Germinal center (tissue), 1 donor: ENCODE measurements at places on chromosomes 16 and 17.

- DNase-seq, result no peak
Measured at GRCh38 chr17:50640686-50641351, 6.1 kb downstream of the ABCC3 start.

GRCh38 chr17:17774009-17774881 is 62.5 kb downstream of the SREBF1 start:
- no peak for DNase-seq

GRCh38 chr16:26334218-26335111 is 642.7 kb downstream of the HS3ST4 start:
- no peak for DNase-seq

- DNase-seq, result no peak
Measured at GRCh38 chr16:73210686-73211085, 162.8 kb upstream of the ZFHX3 start.

DNA sequence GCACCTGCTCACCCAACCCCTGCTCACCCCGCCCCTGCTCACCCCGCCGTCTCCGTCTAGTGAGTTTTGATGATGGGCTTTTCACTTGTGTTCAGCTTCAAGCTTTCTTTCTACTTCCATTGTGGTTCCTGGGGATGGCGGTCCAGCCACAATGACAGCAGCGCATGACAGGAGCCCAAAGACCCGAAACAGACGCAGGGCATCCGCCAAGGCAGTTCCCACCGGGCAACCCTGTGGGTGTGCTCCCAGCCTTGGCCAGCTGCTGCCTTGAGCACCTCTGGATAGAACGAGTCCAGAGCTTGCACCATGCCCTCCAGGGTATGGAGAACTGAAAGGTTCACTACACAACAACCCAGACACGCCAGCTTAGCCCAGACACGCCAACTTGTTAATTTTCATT is 92.9 kb upstream of the CHMP6 start:
- DNase-seq, result no peak

DNA sequence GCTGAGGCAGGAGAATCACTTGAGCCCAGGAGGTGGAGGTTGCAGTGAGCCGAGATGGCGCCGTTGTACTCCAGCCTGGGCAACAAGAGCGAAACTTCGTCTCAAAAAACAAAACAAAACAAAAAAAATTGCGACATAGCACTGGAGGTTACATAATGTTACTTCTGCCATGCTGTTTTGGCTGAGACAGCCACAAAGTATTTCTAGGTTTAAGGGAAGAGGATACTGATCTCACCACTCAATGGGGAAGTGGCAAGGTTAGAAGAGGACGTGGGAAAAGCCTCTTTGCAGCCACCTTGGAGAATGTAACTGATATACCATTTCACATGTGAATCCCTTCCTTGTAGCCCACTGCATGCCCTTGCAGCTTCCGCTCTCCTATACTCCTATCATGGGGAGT is 131.2 kb upstream of the NLRP1 start:
- no peak for DNase-seq

DNA sequence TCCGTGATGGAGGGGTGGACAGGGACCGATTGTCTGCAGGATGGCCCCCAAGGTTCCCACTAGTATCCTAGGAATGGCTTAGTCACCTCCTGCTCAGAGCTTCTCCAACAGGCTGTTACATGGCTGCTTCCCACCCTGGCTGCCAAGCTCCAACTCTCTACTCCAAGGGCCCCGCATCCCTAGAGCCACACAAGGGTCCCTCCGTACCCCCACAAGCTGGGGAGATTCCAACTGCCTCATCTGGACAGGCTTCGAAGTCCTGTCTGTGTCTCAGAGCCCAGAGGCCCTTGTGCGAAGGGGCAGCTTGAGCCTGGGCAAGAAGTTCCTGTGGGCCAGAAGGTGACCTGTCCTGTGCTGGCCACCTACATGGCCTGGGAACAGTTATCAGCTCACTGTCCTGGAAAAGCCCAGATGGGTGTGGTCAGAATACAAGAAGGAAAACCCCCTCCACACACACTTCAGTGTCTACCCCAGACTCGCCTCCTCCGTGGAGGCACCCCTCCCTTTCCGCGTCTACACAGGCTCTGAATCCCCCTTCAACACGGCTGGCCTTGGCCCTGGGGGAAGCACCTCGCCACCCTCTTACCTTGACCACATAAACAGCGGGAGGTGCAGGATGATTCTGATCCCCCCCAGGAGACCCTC is 586 bp downstream of the MEAK7 start:
- no peak for DNase-seq

GRCh38 chr17:1143573-1143972 is 36.2 kb downstream of the ABR start:
- no peak for DNase-seq

GRCh38 chr16:53058441-53058840 is 3.6 kb downstream of the CHD9 start:
- no peak for DNase-seq

DNA sequence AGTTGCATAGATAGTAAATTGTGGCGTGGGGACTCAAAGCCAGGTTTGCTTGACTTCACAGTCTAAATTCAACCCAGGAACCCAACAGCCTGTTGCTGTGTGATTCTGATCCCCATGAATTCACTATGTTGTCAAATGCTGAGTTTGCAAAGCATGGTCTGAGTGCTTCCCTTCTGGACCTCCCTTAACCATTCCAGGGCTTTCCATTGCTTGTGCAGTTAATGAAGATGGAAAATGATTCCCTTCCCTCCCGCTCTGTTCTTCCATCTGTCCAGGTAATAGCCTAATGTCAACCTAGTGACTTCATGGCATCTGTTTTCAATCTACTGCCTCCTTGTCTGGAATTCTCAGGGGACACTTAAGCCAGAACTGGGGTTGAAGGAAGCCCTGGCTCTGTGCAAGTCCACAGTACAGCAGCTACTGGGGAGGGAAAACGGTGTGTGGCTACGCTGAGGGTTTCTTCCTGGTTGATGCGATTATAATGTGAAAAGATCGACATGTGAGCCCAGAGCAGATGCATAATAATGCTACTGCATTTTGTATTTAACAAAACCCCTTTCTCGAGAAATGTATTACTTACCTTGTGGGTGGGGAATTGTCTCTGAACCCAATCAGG is 206.7 kb downstream of the CDH13 start:
- no peak for DNase-seq

DNA sequence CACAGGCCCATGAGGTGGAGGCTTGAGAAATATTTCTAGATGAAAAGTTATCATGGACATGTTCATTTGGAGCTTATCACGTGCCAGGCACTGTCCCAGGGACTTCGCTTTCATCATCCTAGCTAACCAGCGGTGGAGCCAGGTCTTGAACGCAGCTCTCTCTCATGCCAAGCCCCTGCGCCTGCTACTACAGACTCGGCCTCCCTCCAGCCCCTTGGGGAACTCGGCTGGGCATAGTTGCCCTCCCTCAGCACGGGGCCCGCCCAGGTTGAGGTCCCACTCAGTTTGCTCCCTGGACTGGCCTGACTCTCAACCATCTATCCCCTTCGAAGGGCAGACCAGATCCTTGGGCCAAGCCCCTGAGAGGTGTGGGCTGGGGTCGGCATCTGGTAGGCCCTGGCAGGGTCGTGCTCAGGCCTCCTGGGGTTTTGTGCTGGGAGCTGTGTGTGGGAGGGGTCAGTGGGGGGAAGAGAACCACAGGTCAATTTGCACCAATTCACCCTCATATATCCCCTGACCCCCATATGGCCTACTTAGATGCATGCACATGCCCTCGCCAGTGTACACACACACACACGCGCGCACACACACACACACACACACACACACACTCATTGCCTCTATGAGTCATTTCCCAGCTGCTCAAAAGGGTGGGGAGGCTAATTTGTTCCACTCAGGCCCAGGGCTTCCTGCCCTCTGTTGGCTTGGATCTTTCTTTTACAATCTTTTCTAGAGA is 12.1 kb upstream of the SCN4A start:
- DNase-seq, result no peak

GRCh38 chr16:72974142-72974769 is 73.7 kb downstream of the ZFHX3 start:
- no peak for DNase-seq

DNA sequence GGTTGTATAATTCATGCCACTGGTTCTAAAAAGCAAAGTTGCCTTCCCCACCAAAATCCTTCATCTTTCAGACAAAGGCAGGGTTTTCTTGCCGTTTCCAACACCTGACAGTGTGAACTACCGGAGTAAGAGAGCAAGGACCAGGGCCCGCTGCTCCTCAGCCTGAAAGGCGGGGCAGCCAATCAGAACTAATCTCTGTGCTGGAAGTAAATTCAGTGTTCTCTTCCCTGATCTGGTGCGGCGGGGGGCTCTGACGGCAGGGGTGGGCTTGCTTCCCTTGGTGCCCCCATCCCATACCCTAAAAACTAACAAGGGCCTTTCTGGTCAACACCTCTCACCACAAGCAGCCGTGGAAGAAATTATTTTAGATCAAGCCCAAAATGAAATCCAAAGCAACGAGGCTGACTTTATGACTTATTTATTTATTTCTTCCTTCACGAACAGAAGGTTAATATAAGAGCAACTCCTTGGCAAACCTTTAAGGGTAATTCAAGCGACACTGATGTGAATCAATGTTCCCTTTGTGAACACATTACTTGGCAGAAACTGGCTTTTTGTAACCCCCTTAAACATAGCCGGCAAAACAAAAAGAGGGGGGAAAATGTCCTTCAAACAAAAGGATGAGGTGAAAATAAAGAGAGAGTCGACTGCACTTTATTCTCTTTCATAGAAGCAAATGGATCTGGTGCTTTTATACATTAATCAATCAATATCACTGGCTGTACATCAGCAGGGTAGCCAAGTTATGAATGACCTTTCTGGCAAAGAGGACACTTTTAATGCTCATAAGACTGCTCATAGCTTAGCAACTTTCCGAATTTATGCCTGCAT is 189.9 kb downstream of the ZFHX3 start:
- no peak for DNase-seq

DNA sequence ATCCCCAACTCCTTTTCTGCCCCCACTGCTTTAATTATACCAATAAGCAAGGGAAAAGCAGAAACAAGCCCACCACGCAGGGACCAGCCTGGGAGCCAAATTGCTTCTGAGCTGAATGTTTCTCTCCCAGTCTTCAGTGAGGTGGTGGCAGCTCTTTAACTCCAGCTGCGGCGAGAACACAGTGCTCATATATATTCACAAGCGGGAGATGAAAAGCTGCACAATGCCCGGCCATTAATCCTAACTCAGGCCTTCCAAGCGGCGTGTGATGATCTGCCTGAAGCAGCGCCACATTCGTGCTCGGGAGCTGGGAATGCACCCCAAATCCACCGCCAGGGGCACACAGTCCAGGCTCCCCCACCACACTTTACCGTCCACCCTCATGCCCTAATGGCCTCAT is 203.7 kb upstream of the SDK2 start:
- no peak for DNase-seq

DNA sequence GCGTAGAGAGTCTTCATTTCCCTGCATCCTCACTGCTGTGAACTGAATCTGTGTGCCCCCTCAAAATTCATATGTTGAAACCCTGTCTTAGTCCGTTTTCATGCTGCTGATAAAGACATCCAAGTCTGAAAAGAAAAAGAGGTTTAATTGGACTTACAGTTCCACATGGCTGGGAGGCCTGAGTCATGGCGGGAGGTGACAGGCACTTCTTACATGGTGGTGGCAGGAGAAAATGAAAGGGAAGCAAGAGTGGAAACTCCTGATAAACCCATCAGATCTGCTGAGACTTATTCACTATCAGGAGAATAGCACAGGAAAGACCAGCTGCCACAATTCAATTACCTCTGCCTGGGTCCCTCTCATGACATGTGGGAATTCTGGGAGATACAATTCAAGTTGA is 3.1 kb upstream of the CCDC42 start:
- DNase-seq, result no peak

DNA sequence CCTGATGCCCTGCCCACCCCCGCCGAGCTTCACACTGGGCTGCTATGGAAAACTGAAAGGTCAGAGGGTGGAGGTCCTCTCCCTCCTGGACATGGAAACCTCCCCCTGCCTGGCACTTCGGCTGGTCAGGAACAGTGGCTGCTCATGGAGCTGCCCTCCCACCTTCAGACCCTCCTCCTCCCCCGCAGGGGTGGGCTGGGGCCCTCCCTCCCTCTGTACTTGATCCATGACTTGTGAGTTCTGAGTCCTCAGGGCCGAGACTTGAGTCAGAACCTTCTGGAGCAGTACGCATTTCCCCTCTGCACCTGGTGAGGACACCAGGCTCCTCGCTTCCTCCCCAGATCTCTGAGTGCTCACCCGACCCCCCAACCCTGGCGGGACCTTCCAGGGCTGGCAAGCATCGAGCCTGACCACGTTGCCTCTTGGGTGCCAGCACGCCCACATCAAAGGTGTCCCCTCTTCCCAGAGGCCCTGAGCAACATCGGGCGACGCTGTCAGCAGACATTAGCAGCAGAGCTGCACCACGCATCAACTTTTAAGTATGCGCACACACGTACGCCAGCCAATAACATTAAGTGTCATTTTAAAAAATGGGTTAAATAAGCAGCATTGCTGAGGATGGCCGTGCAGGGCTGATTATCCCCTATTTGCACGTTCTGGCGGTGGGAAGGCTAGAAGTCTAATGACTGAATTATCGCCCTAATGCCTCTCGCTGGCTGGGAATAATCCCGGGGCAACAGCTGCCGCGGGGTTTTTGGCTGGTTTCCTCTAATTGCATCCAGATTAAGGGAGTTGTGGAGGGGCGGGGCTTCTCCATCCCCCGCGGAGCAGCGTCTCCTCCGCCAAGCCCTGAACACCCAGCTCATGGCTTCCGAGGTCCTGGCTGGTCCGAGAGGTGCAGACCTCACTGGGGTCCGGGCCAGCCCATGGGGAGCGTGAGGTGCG is 98.0 kb downstream of the TBC1D16 start:
- no peak for DNase-seq

- DNase-seq, result no peak
Measured at GRCh38 chr16:364595-365491, 5.5 kb downstream of the MRPL28 start.

DNA sequence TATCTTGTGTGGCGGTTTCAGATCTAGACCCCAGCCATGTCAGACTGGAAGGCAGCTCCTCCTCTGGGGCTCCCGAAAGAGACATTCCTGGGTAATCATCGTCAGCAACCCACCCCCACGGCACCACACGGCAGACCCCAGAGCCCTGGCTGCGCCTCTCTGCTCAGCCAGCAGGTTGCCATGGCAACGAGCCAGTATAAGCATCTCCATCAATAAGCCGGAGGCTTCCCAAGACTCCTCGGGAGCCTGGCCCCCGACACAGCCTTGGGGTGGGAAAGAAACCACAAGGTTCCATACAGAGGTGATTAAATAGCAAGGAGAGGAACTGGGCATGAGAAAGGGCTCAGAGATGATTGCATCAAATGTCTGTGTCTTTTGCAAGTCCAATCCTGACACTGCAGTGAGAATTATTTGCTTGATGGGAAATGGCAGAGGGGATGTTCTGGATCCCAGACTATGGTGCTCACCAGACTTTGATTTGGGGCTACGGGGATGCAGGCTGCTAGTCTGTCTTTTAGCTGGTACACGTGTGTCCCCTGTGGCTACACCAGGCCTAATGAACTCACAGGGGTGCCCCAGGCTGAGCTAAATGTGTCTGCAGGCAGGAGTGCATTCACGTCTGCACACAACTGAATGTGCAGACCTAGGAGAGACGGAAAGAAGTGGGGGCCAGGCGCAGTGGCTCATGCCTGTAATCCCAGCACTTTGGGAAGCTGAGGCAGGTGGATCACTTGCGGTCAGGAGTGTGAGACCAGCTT is 320.5 kb upstream of the TNRC6C start:
- DNase-seq, result no peak

GRCh38 chr16:11101695-11102522 is 154.1 kb downstream of the SOCS1 start:
- DNase-seq, result no peak
